Activated CD4-positive, alpha-beta memory T cell treated with anti-CD3 and anti-CD28 coated beads for 36 hours (primary cell): ENCODE measurements at places on chromosomes 13 and 19. TPM values are rescaled to one million over a fixed set of nuclear protein-coding genes. Genes with fewer than 3 reads are reported as not detected.

- DNase-seq: no peak
Observed at GRCh38 chr19:31940396-31940795, 405.0 kb upstream of the ZNF507 start.

GRCh38 chr19:37412700-37413099 lies 41.8 kb downstream of the ZNF527 start:
- no peak for DNase-seq

KIR3DL1 gene
- total RNA-seq: not detected

DNA sequence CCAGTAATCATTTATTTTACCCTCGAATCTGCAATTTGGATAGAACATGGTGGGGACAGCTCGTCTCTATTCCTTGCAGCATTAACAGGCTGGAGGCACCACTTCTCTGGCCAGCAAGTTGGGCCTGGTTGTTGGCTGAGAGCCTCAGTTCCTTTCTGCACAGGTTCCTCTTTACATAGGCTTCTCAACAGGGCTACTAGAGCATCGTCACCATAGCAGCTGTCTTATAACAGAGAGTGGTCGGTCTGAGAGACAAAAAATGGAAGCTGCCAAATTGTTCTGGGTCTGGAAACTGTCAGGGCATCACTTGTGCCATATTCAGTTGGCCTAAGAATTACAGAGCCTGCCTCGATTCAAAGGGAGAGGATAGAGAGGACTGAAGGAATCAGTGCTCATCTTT lies 86.7 kb downstream of the DNAJC15 start:
- no peak for DNase-seq

- no peak for DNase-seq
Observed at GRCh38 chr13:72180253-72180952, 313.4 kb upstream of the DACH1 start.

DNA sequence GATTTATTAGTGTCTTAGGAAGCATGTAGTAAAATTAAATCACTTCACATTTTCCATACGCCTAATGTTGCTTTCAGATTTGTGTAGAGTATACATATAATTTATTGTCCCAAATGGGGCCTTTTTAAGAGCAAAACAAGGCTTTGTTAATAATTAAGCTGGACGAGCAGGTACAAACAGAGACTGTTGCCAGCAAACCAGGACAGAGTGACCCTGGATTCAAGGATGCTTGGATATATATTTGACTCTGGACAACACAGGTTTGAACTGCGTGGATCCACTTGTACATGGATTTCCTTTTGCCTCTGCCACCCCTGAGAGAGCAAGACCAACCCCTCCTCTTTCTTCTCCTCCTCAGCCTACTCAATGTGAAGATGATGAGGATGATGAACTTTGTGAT lies 454.9 kb downstream of the PCDH9 start:
- DNase-seq: no peak
